Stimulated activated CD4-positive, alpha-beta T cell treated with anti-CD3 and anti-CD28 coated beads, Interleukin-1b, Interleukin-23, amount 100 ng/mL, for 1 hour (primary cell): ENCODE measurements at places on chromosomes 3 and 15.

- no peak for DNase-seq
Measured at GRCh38 chr15:52681441-52681840, 2.3 kb upstream of the ATOSA start.

- DNase-seq = no peak
Measured at GRCh38 chr3:150225986-150226385, 182.1 kb upstream of the TSC22D2 start.

- DNase-seq = no peak
Measured at GRCh38 chr3:168081171-168081771, 14.5 kb downstream of the GOLIM4 start.

- no peak for DNase-seq
Measured at GRCh38 chr3:168591587-168591986, 495.9 kb upstream of the GOLIM4 start.

DNA sequence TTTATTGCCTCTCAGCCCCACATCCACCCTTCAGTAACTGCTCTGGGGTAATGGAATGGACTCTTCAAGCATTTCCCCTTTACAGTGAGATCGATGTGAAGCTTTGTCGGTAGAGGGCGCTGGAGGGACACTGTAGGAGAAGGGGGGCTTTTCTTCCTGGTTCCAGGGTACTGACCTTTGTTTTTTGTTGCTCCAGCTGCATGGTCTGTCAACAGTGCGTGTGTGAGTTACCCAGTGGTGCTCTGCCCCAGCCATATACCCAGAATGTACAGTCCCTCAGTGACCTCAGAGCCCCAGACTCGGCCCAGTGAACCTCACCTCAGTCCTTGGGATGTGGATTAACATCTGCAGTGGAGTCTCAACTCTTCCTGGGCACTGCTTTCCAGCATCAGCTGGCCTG is 180.3 kb upstream of the TSC22D2 start:
- no peak for DNase-seq

DNA sequence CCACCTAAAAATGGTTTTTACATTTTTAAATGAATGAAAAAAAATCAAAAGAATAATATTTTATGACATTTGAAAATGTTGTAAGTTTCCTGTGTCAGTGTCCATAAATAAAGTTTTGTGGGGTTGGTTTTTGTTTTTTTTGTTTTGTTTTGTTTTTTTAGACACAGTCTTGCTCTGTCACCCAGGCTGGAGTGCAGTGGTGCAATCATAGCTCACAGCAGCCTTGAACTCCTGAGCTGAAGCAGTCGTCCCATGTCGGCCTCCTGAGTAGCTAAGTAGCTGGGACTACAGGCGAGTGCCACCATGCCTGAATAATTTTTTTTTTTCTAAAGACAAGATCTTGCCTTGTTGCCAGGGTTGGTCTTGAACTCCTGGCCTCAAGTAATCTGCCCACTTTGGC is 2.8 kb upstream of the GLB1 start:
- DNase-seq = no peak

GRCh38 chr3:48356419-48356818 is 15.6 kb upstream of the FBXW12 start:
- DNase-seq = no peak

DNA sequence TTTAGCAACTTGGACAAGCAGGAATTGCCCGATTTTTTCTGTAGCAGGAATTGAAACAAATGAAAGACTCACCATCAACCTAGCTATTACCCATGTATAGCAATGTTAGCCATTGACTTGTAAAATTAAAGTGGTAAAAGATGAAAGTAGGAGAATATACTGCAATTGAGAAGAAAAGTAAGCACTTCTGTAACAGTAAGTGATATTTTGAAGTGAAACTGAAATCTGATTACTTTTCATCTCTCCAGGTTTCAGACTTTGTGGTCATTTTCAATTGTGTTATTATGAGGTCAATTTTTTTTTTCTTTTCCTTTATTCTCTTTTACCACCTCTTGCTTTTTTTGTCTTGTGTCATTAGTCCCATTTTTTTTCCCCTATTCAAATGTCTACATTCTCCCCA is 1078.2 kb downstream of the ZPLD1 start:
- no peak for DNase-seq

DNA sequence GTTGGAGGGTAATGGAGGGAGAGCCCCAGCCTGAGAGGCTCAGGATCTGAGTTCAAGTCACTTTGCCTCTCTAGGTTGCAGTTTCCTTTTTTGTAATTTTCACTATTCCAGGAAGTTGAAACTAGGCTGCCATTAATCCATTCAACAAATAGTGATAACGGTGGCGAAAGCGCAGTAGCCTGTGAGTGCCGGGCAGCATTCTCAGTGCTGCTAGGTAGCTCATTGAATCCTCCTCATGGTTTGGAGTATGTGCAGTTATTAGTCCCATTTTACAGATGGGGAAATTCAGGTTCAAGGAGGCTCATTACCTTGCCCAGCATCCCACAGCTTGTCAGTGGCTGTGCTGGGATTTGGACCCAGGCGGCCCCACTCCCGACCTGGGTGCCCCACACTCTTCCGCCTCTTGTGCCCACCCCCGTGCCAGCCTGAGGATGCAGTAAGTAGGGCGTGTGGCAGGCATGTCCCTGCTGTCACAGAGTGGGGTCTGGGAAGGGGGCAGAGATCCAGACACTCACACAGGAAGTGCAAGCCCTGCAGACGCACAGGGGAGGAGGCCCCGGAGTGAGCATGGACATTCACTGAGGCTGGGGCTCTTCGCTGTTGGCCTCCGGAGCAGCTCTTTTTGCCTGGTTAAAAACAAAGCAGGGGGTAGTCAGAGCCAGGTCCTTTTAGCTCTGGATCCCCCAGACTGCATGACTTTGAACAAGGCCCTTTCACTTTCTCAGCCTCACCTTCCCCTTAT is 58.8 kb downstream of the SLC6A6 start:
- DNase-seq = no peak

DNA sequence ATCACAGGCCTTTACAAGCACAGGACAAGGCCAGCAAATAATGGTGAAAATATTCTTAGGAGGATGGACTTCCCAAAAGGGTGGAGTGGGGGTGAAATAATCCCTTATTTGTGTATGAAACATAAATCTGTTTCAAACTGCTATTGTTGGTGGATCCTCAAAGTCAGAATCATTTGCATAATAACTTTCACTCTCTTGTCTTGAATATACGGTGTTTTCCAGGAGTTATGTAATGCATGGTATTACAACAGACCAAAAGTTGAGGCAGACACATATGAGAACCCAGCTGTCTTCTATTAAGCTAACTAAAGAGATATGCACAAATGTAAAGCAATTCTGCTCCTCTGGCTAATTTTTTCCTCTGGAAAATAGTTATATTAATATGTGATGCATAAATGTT is 57.7 kb downstream of the PRTG start:
- no peak for DNase-seq

DNA sequence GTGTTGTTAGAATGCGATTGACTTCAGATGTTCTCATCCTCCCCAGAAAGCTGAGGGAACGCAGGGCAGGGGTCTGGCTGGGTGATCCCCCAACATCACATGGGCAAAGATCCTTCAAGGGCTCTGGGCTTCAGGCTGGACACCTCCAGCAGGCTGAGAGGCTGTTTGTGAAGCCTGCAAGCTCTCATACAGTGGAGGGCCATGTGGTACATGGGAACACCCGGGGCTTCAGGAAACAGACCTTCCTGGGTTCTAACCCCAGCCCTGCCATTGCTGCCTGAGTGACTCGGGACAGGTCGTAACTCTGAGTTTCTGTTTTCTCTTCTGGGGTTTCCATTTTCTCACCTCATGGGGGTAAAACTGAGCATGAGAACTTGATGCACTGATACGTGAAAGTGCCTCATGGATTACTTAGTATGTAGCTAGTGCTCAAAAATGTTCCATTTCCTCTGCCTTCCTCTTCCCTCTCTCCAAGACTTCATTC is 81.2 kb downstream of the TLE3 start:
- DNase-seq = no peak

GRCh38 chr15:97989299-97989698 is 28.8 kb downstream of the ARRDC4 start:
- no peak for DNase-seq

DNA sequence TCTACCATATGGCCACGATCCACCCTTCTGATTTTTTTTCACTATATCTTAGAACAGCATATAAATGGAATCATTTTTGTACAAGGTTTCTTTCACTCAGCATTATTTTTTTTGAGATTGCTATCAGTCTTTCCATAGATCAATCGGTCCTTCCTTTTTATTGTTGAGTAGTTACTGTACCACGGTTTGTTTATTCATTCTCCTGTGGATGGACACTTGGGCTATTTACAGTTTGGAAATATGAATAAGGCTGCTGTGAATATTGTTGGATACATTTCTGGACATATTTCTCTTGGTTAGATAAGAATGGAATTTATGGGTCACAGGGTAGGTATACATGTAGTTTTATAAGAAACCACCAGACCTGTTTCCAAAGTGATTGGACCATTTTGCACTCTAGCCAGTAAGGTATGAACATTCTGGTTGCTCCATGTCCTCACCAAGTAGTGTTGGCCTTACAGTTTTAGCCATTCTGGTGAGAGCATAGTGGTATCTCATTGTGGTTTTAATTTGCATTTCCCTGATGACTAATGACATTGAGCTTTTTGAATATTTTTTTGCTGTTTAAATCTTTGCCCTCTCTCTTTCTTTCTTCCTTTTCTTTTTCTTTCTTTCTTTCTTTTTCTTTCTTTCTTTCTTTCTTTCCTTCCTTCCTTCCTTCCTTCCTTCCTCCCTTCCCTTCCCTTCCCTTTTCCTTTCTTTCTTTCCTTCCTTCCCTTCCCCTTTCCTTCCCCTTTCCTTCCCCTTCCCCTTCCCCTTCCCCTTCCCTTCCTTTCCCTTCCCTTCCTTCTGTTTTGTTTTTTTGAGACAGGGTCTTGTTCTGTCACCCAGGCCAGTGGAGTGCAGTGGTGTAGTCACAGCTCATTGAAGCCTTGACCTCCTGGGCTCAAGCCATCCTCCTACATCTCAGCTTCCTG is 49.2 kb downstream of the LRRK1 start:
- no peak for DNase-seq

DNA sequence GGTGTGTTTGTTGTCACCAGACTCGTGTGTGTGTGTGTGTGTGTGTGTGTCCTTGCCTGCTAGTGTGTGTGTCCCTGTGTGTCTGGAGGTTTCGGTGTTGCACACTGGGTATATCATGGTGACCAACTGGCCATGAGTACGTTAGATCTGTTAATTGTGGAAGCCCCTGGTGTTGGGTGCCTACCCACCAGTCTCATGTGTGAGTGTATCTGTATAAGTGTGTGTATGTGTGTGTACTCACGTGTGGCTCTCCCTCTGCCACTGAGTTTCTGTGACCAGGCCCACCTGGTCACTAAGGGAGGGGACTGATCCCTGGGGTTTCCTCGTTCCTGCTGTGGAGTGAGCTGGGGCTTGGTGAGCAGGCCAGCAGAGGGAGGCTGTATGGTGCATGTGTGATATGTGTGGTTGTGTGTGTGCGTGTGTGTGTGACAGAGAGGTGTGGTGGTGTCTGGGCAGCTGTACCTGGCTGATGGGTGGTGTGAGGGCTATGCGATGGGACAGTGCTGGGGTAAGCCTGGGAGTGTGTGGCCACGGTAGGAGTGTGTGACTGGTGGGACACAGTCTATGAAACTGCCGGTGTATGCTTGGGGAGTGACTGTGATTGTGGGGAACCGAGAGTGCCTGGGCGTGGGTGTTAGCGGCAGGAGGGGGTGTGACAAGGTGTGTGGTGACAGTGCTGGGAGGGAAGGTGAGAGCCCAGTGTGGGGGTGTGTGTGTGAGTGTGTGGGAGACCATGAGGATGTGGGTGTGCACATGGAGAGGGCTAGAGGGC is 1.8 kb downstream of the PRKCD start:
- no peak for DNase-seq

DNA sequence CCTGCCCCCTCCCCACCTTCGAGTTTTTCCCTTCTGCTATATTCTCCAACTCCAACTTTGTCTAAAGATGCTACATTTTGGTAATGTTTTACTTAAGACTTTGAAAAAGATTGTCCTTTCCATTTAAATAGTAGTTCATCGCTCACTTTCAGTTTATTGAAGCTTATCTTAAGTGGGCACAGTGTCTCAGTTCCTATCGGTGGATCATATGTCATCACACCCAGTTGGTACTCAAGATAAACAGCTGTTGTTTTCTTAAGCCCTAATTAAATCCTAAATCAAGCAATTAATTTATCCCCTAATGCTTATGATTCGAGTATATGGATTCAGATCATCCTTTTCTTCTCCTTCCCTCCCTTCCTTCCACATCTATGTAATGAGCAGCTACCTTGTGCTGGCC is 210.7 kb downstream of the TLE3 start:
- DNase-seq = no peak

GRCh38 chr3:119351581-119351980 is 57.4 kb downstream of the ARHGAP31 start:
- DNase-seq = no peak

- DNase-seq = no peak
Measured at GRCh38 chr15:78061963-78062427, 15.5 kb downstream of the TBC1D2B start.

DNA sequence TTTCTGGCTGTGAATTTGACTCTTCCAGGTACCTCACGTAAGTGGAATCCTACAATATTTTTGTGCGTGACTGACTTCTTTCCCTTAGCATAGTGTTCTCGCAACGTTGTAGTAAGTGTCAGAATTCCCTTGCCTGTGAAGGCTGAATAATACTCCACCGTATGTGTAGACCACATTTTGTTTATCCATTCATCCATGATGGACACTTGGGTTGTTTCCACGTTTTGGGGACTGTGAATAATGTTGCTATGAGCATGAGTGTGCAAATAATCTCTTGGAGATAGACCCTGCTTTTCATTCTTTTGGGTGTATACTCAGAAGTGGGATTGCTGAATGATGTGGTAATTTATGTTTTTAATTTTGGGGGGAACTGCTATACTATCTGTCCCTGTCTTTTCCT is 82.2 kb downstream of the APBA2 start:
- DNase-seq = no peak

DNA sequence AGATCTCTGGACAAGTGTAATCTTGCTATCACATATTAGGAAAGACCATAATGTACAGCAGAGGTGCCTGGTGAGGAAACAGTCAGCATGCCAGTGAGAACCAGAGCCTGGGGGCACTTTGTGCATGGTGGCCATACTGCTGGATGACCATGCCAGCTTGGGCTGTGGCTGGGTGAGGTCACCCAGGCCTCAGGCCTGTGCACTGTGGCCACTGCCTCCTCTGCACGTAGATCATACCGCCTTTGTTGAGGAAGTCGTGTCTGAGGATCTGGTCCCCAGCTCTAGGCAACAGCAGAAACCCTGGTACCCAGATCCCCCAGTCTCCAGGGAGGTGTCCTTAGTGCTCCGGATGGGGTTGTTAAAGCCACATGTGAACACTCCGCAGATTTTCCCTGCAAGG is 38.9 kb downstream of the ZNF710 start:
- DNase-seq = no peak

GRCh38 chr3:123046262-123047061 is 18.9 kb upstream of the SEMA5B start:
- DNase-seq = no peak
